ENCODE measurements at places on chromosomes 5 and 9.

GRCh38 chr5:36706662-36707061 is 100.3 kb downstream of the SLC1A3 start:
- DNase-seq = no peak

GRCh38 chr5:74497706-74498105 is 142.8 kb downstream of the ENC1 start:
- no peak for DNase-seq

DNA sequence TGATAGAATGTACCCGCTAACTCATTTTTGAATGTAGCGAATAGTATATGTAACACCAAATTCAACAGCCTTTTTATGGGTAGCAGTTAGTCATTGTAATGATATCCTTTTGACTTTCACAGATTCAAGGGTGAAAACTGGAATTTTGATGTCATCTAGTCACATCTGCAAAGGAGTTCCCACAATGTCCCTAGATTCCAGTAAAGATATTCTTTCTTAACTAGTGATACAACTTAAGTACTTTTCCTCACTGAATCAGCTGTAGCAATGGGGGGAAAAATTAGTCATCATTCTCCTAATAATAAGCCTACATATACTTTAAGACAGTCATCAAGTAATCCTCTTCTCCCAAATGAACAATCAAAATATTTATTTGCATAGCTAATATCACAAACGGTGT is 11.5 kb upstream of the SSBP2 start:
- DNase-seq = no peak

DNA sequence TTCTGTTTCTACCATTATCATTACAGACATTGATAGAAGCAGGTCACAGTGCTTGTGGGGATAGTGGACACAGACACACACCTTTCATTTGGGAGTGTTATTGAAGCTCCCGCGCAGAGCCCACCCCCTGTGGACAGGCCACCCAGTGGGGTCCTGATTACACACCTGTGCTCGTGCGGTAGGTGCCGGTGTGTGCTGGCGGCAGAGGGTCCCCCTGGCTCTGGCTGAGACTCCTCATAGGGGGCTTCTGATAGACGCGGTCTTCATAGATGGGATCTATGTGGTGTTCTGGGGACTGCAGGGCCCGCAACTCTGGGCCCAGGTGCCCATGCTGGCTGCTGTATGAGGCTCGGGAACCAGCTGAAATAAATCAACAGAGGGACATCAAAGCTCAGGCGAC is 539.7 kb downstream of the CTNND2 start:
- no peak for DNase-seq

DNA sequence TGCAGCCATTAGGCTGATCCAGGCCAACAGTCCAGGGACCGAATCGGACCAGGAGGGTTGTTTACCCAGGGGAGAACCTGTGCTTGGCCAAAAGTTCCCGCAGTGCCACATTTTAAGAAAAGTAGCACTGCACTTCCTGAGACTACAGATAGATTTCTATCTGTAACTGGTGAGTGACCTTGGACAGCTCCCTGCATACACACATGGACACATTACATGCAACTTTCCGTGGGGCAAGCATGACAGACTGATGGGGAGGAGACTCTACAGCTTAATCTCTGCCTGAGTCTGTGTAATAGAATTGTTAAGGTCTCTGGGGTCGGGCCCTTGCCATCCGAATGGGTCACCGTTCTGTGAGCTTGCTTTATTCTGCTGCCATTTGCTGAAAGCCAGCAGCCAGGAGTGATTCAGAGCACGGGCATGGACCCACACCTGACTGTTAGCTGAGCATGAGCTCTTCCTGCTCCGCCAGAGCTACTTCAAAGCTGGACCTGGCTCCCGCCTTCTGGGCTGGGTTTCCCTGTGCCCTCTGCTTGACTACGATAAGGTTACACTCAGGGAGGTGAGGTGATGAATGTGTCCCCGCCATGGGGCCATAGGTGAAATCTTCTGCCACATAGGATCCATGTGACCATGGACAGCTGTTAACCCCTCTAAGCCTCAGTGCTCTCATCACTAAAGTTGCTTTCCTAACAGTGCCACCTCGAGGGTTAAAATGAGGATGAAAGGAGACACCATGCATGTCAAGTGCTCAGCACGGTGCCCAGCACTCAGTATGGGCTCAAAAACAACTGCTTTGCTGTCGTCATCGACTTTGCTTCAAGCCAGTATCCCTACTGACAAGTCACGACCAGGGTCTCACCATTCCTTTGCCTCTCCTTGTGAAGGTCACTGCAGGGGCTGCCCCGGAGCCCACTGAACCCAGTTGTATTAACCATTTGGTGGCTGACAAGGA is 200.0 kb downstream of the MELK start:
- DNase-seq = no peak

All from stimulated activated CD4-positive, alpha-beta T cell treated with anti-CD3 and anti-CD28 coated beads, Interleukin-2, amount 100 ng/mL, for 4 hours (primary cell).